ENCODE measurements at places on chromosomes 1 and 21.

DNA sequence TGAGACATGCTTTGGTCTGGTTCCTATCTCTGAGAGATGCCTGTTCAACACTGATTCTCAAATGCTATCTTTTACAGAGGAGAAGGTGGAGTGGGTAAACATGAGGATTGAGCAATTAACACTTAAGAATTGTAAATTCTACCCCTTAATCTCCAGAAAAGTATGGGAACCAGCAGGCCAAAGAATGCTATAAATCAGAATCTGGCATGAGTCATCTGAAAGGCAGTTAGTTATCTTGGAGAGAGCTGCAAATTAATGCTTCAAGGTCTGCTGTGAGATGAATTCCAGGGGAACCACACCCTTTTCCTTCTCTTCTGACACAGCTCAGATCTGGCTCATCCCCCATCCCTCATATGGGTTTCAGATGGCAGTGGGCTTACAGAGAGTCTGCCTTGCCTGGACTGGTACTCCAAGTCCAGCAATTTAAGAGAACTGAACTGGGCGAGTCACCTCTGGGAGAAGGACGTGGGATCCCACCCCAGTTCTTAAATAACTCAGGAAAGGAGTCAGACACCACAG lies 5.2 kb downstream of the S100A10 start:
- no peak for DNase-seq

- no peak for DNase-seq
These were observed 83.9 kb upstream of the NBPF4 start for GRCh38 chr1:108327534-108328466.

- DNase-seq = no peak
These were observed 22.4 kb upstream of the COL6A1 start for GRCh38 chr21:45959182-45959581.

- no peak for DNase-seq
These were observed 158.8 kb downstream of the TOMM20 start for GRCh38 chr1:234969581-234970400.
